ENCODE measurements at places on chromosomes 1 and 21. TPM values are rescaled to one million over a fixed set of nuclear protein-coding genes. Genes with fewer than 3 reads are reported as not detected.

The FCGR2B gene
- total RNA-seq: not detected

The SPATA1 gene
- total RNA-seq: 0.22 TPM

The CATSPERE gene
- total RNA-seq: 1.6 TPM

The GNG4 gene
- total RNA-seq: 0.22 TPM

The FAM72D gene
- 0.87 TPM for total RNA-seq

The RBP7 gene
- not detected for total RNA-seq

The ELF3 gene
- not detected for total RNA-seq

The PGLYRP3 gene
- not detected for total RNA-seq

The ARTN gene
- total RNA-seq: not detected

The ZNF695 gene
- 0.99 TPM for total RNA-seq

The BCL10 gene
- 92.5 TPM for total RNA-seq

The PBX1 gene
- total RNA-seq: 0.99 TPM

The WDR64 gene
- total RNA-seq: not detected

The FBLIM1 gene
- 128 TPM for total RNA-seq

The ALDH4A1 gene
- total RNA-seq: 11.8 TPM

The LCE3E gene
- total RNA-seq: not detected

The F13B gene
- total RNA-seq: under 0.01 TPM

The CD5L gene
- not detected for total RNA-seq

The MRPS15 gene
- total RNA-seq: 70.4 TPM

The PLA2G2F gene
- not detected for total RNA-seq

GRCh38 chr1:99062192-99062591 lies 57.5 kb upstream of the PLPPR5 start:
- no peak for DNase-seq

- no peak for DNase-seq
These were observed 125.5 kb downstream of the PTPN14 start for GRCh38 chr1:214425716-214426425.

GRCh38 chr1:223189903-223190724 lies 47.1 kb upstream of the TLR5 start:
- DNase-seq: no peak

- no peak for DNase-seq
These were observed 807.3 kb upstream of the RGS18 start for GRCh38 chr1:191350938-191351337.

- no peak for DNase-seq
These were observed 27.7 kb upstream of the AXDND1 start for GRCh38 chr1:179337942-179338560.

GRCh38 chr1:153525088-153525728 lies 10.6 kb downstream of the S100A6 start:
- peak; percentile 61 for DNase-seq

GRCh38 chr1:227362039-227362438 lies 43.7 kb upstream of the CDC42BPA start:
- no peak for DNase-seq

- no peak for DNase-seq
These were observed at the start of gene CD53 for GRCh38 chr1:110872745-110873720. CD53 (plus strand) TSS chr1:110873148; CDS start chr1:110891409, 18,261 bp downstream.

GRCh38 chr1:30318413-30318812 lies 405.0 kb downstream of the MATN1 start:
- no peak for DNase-seq

- peak; percentile 21 for DNase-seq
These were observed 1.9 kb upstream of the MYOC start for GRCh38 chr1:171654201-171654941.

- DNase-seq: no peak
These were observed 7.2 kb upstream of the MMP23B start for GRCh38 chr1:1624443-1625403.

GRCh38 chr21:41768437-41769042 lies 1.7 kb upstream of the RIPK4 start:
- DNase-seq: peak; percentile 22

GRCh38 chr1:31505911-31506497 lies 70.3 kb upstream of the TINAGL1 start:
- no peak for DNase-seq

- DNase-seq: no peak
These were observed 8.0 kb downstream of the JMJD4 start for GRCh38 chr1:227726924-227727599.

DNA sequence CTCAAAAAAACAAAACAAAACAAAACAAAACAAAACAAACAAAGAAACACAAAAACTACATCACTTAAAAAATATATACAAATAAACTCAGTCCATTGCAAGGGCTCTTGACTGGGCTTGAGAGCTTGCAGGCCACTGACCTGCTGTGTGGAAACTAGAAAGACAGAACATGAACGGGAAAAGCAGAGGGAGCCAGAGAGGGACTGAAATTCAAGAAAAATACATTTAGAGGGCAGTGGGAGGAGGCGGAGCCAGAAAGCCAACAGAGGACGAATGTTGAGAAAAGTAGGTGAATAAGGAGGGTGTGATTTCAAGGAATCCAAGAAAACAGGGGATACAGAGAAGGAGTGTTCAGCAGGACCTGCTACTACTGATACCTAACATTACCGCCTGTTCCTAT lies 41.4 kb upstream of the PLA2G2C start:
- DNase-seq: no peak

DNA sequence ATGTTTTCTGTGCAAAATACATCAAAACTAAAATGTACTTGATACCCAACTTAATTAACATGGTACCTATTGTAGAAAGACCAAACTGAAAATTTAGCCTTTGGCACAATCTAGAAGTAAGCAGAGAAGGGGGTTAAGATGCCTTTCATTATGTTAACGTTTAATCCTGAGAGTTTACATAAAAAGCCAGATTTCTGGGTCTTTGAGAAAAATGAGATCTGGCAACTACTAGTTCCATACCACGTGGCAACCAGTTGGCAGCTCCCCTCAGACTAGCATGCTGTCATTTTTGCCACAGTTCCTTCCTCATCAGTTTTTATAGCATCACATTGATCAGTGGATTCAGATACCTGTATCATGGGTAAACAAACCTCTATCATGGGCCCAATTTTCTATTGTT lies 1.5 kb downstream of the RO60 start:
- peak; percentile 59 for DNase-seq

DNA sequence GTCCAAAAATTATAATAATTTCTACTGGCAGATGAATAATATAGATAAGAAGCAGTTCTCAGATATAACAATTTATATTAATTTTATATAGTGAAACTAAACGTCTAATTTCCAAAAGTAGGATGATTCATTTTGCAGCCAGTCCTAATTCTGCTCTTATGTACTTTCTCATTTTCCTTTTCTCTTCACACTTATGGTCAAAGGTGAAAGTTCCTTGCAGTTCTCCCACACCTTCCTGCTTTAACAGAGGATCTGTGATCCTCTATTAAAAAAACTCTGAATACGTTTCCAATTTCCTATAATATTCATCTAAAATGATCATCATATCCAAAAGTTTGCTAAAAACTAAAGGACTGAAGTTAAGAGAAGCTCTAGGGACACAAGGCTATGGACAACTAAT lies 78.5 kb downstream of the KIFAP3 start:
- DNase-seq: no peak

DNA sequence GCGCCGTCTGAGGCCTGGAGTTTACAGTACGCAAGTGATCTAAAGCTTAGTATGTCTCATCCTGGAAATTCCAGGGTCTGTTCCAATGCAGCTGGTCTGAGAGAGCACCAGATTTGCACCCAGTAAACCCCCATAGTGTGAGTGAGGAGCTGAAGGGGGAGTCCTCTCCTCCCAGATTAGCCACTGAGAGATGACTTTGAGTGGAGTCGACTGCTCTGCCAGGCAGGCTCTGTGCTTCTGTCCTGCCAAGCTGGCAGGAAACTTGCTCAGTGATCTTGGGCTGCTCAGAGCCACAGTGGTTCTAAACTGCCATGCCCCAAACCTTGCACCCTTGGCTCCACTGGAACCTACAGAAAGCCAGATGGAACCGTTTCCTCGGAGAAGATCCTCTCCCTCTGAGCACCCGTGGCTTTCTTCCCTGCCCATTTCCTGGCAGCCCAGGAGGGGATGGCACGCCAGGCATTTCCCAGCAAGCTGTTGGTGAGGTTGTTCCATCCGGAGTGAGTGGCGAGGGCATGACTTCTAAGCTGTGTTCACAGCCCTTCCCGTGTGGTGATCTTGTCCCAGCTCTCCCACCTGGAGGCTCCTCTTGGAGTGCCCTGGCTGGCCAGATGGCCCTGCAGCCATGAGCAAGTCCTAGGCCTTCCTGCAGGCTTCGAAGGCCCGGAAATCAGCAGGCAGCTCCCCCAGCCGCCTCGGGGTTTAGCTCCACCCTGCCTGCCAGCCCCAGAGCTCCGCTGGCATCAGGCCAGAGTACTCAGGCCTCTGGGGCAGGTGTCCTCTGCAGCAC lies 125.9 kb upstream of the VAMP3 start:
- DNase-seq: peak; percentile 60

- no peak for DNase-seq
These were observed 17.7 kb upstream of the GFI1 start for GRCh38 chr1:92504291-92505014.

DNA sequence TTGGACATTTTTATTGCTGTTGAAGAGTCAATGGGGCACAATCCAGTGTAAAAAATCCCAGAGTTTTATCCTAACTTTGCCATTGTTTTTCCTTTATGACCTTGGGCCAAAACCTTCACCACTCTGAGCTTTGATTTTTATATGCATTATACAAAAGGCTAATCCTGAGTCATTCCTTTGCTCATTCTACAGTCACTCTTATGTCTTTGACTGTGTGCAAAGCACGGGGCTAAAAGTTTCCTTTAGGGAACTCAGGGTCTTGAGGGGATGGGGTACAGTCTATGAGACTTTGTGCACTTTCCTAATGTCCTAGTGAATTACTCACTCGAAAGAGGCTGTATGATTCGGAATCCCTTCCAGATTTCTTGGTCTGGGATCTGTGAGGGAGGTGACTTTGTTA lies 543.2 kb upstream of the CAMK1G start:
- no peak for DNase-seq

- no peak for DNase-seq
These were observed 28.2 kb downstream of the SNAP47 start for GRCh38 chr1:227763246-227764018.

GRCh38 chr21:14875704-14876523 lies 188.9 kb downstream of the NRIP1 start:
- peak; percentile 77 for DNase-seq

- DNase-seq: peak; percentile 68
These were observed 44.5 kb downstream of the KIRREL1 start for GRCh38 chr1:158037866-158038359.

GRCh38 chr1:229203030-229203751 lies 67.7 kb upstream of the RAB4A start:
- DNase-seq: peak; percentile 62

- DNase-seq: peak; percentile 60
These were observed 32.7 kb downstream of the TM2D1 start for GRCh38 chr1:61692155-61692800.

DNA sequence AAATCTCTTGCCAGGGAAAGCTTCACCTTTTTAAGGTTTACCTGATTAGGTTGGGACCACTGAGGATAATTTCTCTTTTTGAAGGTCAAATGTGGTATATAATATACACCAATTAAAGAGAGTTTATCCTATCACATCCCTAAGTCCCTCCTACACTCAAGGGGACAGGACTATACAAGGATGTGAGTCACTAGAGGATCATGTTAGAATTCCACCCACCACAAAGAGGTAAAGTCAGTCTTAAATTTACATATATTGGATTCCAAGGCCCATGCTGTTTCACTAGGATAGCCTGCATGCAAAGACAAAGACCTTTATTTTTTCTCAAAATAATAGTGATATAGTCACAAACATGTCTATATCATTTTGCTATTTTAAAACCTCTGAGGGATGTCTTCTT lies 164.4 kb downstream of the GIPC2 start:
- no peak for DNase-seq

GRCh38 chr1:14143777-14144176 lies 443.8 kb downstream of the PRDM2 start:
- no peak for DNase-seq

DNA sequence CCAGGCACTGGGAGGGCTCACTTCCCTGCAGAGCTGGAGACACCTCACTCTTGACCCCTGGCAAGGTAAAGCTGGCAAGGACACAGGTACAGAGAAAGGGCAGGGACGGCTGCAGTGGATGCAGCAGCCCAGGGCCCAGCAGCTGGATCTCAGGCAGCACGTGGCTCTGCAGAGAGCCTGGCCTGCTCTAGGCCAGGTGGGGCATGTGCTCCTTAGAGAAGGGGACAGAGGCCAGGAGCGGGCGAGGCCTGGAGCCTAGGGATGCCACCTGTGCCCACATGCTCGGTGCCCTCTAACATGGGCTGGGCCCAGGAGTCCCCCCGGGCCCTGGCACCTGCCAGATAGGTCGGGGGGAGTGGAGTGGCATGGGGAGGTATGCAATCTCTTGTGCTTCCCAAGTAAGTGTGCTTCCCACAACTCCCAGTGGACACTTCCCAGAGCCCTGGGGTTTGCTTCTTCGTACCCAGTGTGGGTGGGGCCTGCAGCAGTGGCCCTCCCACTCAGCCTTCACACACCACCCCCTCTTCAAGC lies 30.0 kb downstream of the WNT3A start:
- DNase-seq: no peak
